Activated effector memory CD4-positive, alpha-beta T cell treated with Interleukin-2 at 50 U/mL for 16 hours (primary cell): ENCODE measurements at places on chromosomes 12 and 14.

GRCh38 chr12:89350630-89351488 lies 1.4 kb downstream of the DUSP6 start:
- no peak for DNase-seq

GRCh38 chr12:119915894-119916510 lies 38.9 kb upstream of the CIT start:
- no peak for DNase-seq

- no peak for DNase-seq
Measured at GRCh38 chr12:9096563-9097176, 19.0 kb downstream of the A2M start.

- DNase-seq, result no peak
Measured at GRCh38 chr12:121333747-121334146, 18.5 kb downstream of the ANAPC5 start.

- DNase-seq, result no peak
Measured at GRCh38 chr12:109883461-109883860, 3.1 kb upstream of the GLTP start.

- no peak for DNase-seq
Measured at GRCh38 chr14:104350463-104351185, 212.2 kb downstream of the KIF26A start.

- DNase-seq, result no peak
Measured at GRCh38 chr12:108312073-108312659, 26.9 kb downstream of the CMKLR1 start.

DNA sequence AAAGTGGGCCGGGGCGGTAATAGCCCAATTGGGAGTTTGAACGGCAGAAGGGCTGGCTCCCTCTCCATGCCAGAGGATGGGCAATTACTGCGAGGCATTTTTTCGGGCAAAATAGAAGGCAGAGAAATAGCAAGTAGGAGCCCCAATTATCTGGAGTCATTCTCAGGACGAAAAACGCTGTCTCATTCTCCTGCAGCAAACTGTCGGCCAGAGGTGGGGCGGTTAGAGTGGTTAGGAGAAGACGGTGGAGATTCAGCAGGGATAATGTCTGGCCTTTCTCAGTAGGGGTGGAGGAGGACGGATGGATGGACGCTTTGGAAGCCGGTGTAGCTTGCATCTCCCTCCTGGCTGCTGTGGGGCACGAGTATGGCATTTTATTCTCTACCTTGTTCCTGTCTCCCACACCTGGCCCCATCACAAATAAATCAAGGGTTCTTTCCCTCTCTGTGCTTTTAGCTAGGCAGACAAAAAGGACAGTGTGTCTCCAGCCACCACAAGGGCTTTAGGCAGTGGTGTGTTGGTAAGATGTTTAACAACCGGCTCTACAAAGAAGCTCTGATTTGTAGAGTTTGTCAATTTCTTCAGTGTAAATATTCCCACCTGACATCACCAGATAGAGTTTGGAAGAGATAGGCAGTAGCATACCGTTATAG lies 140.5 kb upstream of the LHX5 start:
- DNase-seq, result no peak

- no peak for DNase-seq
Measured at GRCh38 chr12:107783406-107784376, 9.2 kb downstream of the ASCL4 start.

- no peak for DNase-seq
Measured at GRCh38 chr12:23655112-23655511, 294.4 kb downstream of the SOX5 start.
